ENCODE measurements at places on chromosomes 1 and 21.

- DNase-seq: no peak
These were observed 13.1 kb downstream of the C1orf115 start for GRCh38 chr1:220703305-220703704.

- peak; percentile 1 for DNase-seq
These were observed 425.7 kb upstream of the USP24 start for GRCh38 chr1:55640708-55641473.

DNA sequence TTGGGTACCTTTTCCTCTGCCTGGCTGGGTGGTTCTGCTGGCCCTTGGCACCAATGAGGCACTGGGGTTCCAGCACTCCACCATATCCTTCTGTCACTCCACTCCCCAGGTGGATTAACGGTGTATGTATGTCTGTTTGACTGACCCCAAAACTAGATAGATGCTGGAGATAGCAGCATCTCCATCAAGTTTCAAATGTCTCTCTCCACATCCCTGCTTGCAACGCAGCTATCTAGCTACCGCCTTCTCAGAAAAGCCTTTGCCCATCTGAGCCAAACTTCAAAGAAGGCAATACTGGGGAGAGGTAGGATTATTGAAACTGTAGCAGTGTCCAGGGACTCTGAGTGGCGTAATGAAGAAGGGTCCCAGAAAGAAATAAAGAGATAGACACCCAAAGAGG lies 64.0 kb downstream of the RHBG start:
- DNase-seq: no peak

DNA sequence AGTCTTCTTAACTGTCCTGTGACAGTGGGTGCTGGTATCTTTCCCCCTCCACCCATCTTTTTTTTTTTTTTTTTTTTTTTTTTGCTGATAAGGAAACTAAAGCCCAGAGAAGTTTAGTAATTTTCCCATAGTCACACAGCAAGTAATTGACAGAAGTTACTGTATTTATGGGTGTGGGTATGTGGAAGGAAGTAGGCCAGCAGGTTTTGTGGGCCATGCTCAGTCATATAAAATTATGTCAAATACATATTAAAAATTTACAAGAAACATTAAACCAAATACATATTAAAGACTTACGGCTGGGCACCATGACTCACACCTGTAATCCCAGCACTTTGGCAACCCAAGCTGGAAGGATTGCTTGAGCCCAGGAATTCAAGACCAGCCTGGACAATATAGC lies 51.5 kb downstream of the KAZN start:
- DNase-seq: no peak

DNA sequence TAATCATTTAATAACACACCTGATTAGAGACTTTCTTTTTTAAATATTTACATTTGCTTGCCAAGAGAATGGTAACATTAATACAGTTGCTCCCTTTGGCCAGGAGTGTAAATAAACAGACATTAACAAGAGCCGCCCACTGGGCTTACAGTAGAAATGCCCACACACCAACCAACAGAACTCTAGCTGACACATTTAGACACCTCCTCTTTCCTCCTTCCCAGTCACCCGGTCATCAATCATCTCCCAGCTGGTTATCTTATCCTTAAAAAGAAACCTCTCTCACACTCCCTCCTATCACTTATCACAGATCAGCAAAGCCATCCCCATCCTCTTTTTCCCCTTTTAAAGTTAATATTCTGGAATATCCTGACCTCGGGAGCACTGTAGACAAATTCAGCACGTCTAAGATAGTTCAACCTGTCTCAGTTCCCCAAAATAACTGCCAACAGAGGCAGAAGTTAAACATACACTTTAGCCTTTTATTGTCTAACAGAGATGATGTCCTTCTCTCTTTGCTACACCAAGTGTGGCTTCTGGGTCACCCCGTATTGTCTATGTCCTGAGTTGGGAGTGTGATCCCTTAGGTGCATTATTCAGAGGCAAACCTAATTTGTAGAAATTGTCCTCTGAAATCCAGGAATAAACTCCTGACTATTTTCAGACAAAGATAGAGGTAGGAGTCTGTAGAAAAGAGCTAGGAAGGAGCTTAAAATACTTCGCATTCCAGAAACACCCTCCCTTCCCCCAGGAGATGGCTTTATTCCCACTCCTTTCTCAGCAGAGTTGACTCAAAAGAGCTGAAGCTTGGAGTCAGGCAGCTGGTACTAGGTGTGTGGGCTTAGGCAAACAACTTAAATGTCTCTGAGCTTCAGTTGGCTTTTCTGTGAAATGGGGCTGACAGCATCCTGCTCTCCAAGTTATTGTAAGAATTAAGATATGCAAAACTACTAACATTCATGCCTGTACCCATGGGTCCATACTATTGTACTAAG lies 8.8 kb downstream of the MYCL start:
- no peak for DNase-seq

DNA sequence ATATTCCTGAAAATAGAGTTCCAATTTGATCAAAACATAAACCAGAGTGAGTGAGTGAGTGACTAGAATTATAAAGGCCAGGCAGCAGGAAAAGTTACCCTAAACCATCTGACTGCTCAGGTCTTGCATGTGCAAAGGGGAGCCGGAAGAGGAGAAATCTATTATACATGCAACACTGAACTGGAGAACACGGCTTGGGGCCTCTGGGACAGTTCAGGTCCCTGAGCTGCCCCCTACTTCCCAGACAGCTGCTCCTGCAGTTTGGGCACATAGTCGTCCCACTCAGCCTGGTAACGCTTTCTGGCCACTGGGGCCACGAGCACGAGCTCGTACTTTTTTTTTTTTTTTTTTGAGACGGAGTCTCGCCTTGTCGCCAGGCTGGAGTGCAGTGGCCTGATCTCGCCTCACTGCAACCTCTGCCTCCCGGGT lies 40.1 kb downstream of the PTPRC start:
- peak; percentile 50 for DNase-seq

DNA sequence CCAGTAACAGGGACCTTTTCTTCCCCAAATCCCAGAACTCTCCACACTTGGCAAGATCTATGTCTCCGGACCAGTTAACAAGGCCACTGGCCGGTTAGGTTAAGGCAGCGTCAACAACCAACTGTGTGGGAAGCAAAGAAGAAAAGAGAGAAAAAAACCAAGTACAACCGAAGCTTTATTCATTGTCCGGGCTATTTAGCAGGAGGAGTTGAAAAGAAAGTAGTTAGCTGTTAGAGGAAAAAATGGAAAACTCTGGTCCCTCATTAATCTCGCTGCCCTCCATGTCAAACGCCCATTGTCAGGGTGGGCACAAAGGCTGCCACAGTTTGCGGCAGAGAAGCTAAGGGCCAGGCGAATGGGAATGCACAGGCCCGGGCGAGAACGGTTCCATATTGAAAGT lies 49.3 kb upstream of the GRIK3 start:
- no peak for DNase-seq

GRCh38 chr1:44321466-44321865 lies 33.6 kb downstream of the ERI3 start:
- DNase-seq: no peak

- peak; percentile 35 for DNase-seq
These were observed 4.5 kb downstream of the AIM2 start for GRCh38 chr1:159071970-159072582.

DNA sequence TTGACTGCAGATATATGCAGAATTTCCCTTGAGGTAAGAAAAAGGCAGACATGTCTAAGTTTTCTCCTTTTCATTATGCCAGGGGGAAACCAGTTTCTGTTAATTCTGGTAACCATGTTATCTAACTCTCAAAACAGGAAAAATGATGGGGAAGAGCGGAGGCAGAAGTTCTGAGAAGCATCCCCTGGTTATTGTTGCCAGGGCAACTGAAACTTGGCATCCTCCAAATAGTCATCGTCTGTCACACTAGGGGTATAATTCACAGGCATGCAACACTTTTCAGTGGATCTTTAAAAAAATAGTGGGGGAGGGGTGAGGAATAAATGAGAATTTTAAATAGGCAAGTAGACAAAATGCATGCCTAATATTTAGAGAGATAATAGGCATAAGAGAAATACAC lies 715.3 kb upstream of the CXADR start:
- DNase-seq: no peak

GRCh38 chr1:168321945-168322344 lies 41.3 kb downstream of the TBX19 start:
- no peak for DNase-seq

DNA sequence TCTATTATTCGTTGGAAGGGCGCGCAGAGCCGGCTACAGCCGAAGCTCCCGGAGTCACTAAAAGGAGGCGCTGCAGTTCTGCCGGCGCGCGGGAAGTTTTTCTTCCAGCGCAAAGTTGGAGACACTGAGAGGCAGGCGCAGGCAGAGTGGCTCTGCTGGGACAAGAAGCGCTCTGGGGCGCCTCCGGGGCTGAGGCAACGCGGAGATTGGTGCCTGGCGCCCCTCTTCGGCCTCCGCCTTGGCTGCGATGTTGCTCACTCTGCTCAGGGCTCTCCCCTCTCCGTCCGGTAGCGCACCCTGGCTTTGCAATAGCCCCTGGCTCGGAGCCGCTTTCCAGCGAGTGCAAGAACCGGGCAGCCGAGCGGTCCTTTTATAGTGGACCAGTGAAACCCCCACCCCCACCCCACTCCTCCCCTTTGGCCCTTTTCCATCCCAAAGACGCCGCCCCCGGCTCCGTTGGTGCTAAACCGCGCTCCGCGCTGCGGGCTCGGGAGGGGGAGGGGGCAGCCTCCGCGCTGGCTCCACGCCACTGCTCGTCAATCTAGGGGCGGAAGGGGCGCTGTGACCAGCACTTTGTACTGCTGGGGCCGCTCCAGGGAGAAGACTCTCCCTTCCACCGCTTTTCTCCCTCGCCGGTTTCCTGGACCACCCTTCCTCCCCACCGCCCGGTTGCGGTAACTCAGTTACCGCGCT lies at the start of gene ADAMTS1:
ADAMTS1 (minus strand) TSS at position 344 of the 693 bp plus-strand sequence. CDS start 455 bp downstream, outside the sequence.
- no peak for DNase-seq

DNA sequence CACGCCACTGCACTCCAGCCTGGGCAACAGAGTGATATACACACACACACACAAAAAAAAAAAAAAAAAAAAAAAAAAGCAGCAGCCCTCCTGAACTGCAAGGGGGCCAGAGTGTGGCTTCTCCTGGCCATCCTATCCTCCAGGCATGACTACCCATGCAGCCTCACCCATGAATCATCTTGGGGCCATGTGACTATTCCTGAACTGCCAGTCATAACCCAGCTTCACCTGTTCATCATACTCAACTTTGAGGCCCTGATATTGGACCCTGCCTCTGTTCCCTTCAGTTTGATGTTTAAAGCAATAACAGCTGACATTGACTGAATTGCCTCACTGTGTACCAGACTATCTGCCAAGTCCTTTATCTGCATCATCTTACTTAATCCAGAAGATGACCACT lies 2.8 kb upstream of the HPCAL4 start:
- DNase-seq: no peak

DNA sequence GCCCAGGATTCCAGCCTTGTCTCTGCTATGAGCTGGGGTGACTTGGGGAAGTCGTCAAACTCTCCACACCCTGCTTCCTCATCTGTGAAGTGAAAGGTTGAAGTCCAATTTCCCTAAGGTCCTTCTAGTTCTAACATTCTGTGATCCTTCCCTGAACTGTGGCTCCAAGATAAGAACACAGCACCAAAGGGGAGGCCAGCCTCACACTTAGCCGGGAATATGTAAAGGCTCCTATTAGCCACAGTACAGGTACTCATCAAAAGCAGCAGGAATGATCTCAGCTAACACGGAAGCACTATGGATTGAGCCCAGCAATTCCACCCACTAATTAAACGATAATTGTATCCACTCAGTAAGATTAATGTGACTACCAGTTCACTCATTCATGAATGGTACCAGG lies 4.0 kb downstream of the SLC30A10 start:
- no peak for DNase-seq

- DNase-seq: peak; percentile 68
These were observed 32.1 kb downstream of the CD244 start for GRCh38 chr1:160830321-160831153.

DNA sequence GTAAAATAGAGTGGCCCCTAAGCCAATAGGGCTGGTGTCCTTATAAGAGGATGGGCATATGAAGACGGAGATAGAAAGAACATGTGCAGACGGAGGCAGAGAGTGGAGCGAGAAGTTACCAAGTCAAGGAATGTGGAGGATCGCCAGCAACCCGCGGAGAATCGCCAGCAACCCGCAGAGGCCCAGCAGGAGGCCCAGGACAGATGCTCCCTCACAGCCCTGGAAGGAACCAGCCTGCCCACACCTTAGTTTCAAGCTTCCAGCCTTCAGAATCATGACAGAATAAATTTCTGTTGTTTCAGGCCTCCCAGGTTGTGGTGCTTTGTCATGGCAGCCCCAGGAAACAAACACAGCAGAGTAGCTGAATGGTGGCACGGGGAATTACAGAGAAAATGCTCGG lies 9.6 kb downstream of the CLDN14 start:
- DNase-seq: no peak

DNA sequence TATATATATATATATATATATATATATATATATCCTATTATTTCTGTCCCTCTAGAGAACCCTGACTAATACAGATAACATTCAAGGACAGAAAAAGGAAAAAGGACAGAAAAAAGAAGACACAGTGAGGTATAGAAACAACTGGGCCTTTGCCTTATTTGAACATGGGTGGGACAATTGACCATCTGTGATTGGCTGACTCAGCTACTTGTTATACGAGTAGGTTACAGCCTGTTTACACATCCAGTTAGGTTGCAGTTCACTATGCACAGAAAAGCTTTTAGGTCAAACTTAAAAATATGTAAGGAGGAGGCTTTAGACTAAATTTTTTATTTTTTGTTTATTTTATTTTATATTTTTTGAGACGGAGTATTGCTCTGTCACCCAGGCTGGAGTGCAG lies 39.8 kb upstream of the RGS8 start:
- DNase-seq: no peak

- no peak for DNase-seq
These were observed 24.5 kb upstream of the ZNF436 start for GRCh38 chr1:23394181-23394580.

- no peak for DNase-seq
These were observed 2.3 kb downstream of the ANP32E start for GRCh38 chr1:150233359-150234308.

DNA sequence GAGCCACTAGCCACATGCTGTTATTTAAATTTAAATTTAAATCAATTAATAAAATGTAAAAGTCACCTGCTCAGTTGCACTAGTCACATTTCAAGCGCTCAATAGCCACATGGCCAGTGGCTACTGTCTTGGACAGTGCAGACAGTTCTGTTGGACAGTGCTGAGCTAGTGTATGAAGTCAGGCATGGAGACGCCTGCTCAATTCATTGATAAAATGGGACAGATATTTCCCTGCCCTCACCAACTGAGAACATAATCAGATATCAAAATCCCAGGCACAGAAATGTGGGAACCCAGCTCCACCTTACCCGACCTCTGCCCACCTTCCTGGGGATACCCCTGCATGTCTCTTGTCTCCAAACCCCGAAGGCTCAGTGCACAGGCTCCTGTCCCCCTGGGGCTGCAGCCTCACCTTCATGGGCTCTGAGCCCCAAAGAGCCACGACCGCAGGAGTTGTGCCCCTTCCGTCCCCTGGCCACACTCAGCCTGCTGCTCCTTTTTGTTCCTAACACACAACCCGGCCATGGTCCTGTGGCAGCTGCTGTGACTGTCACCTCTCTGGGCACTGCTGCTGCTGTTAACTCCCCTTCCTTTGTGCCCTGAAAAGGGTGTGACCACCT lies 63.5 kb downstream of the TCP10L start:
- no peak for DNase-seq

Data from naive B cell (primary cell).